Central memory CD4-positive, alpha-beta T cell (primary cell): ENCODE measurements at places on chromosomes 7 and 10.

- no peak for DNase-seq
These were observed 19.2 kb downstream of the MMRN2 start for GRCh38 chr10:86938260-86938659.

DNA sequence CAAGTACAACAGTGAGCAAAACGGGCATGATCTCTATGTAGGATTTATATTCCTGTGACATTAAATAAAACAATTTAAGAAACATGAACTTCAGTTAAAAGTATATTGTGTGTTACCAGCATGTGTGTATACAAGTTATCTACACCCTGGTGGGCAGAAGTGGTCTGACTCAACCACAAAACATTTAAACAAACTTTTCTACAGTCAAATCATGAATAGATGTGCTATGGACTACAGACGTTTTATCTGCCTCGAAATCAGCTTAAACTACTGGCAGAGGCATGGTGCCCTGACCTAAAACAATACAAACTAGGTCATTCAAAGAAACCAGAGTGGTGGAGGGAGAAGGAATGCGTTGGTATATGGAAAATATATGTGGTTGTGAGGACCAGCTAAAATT, 3.6 kb downstream of the ARL3 start:
- no peak for DNase-seq

DNA sequence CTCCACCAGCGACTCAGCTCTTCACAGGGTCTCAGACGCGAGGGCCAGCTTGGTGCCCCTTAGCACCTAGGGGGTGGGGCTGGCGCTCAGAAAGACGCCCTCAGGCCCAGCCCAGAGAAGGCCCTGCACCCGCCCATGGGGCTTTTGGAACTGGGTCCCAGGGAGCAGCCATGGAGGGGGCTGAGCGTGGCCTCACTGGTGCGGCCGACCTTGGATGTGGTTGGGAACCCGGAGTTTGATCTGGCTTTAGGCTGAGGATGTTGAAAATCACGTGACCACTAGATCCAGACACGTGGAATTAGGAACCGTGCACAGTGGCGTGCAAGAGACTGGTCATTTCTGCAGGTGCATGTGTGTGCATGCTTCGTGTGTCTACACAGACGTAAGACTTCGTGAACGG, 185.4 kb downstream of the DNAJB6 start:
- no peak for DNase-seq

DNA sequence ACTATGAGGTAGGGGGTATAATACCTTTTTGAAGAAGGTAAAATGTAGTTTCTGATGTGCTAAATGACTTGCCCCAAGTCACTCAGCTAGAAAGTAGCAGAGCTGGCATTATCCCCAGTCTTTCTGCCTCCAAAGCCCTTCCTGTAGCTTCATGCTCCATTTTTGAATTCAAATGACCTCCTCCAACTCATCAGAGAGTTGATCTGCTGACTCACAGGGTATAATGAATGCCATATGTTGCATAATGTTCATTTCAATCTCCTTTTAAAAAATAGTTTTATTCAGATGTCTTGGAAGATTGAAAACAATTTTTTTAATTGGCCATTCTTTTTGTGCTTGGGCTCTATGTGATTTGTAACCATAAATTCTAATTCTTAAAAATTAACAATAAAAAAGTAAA, 272.8 kb upstream of the IMMP2L start:
- DNase-seq: no peak

DNA sequence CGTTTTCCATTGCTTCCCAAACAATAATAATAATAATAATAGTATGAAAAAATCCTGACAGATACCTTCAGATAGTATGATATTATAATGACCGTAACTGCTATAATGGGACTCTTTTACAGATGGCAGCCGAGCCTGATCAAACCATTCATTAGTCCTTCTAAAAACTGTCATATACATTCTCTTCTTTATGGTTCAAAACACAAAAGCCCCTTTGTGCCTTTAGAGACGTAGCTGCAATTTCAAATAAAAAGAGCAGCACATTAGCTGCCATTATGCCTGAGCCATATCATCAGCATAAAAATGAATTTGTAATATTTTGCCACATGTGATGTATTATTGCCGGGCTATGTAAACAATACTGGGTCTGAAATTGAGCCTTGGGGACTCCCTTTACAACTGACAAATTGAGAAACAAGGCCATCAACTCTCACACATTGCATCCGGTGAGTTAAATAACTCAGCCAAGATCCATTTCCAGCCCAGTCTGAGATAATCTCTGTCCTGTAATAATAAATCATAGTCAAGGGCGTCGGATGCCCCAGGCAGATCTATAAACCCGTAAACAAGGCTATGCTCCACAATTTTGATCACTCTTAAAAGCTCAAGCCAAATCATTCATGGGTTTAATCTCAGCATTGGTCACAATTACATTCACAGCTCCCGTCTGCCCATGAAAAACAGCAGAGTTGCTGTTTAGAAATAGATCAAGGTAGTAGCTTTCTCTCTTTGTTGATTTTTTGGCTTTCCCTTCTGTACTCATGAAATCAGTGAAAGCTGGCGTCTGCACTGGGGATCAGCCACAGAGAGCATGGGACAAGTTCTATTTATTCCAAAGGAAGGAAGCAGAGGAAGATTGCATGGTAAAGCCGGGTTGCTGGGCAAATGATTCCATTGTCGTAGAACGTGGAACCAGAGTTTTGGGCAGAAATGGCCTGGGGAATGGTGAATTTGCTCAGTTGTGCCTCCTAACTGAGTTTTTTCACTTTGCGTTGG, 150.1 kb upstream of the BMPER start:
- no peak for DNase-seq

DNA sequence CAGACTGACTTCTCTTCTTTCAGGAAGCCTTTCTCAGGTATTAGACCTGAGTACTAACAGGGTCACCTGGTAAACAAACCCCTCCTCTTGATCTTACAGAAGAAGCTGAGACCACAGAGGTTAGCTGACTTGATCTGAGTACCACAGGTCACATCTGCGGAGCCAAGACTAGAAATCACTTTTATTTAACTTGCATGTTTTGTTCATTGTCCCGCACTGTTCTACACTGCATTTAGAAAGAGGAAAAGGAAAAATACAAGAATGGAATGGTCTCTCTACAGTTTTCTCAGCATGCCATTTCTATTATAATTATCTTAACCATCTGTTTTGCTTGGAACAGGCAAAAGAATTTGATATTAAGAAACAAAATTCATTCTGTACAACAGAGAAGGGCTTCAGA, 245.6 kb upstream of the ETV1 start:
- no peak for DNase-seq
